ENCODE measurements at places on chromosomes 3 and 15.

- no peak for DNase-seq
Observed at GRCh38 chr3:55525436-55525835, 38.3 kb upstream of the WNT5A start.

DNA sequence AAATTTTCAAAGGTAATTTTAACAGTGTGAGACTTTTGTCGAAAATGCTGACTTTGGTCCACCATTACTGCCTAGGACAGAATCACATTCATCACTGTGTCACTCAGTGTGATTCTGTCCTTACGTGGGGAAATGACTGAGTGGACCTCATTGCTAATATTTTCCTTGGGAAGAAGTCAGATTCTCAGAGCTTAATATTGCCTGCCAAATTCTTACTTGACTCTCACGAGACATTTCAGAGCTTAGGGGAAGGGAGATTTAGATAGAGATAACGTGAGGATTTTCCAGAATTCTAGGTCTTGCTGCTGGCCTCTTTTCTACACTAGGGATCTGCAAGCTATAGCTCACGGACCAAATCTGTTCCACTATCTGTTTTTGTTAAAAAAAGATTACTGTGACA is 270.4 kb downstream of the SUCLG2 start:
- DNase-seq = no peak

DNA sequence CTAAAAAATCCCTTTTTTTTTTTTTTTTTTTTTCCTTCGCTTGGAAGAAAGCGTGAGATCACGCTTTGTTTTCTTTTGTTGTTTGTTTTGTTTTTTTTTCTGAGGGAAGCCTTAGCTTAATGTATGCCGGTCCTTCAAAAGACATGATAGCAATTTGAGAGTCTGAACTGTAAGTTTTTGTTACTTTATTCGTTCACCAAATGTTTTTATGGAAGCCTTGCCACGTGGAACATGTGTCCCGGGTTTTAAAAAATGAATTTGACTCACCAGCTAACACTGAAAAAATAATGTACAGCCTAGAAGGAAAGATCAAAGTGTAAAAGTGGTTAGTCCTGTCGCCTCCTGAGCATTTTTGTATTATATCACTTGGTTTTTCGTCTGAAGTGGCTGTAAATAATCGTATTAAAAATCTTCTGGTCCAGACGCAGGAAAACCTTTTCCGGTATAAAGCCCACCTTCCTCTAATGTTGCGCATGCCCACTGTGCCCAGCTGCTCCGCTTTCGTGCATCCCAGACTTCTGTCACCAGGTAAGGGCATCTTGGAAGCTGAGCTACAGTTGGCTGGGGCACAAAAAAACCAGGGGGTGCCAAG is 795 bp upstream of the MYNN start:
- no peak for DNase-seq

GRCh38 chr3:138774529-138775253 is 60.0 kb downstream of the PIK3CB start:
- no peak for DNase-seq

DNA sequence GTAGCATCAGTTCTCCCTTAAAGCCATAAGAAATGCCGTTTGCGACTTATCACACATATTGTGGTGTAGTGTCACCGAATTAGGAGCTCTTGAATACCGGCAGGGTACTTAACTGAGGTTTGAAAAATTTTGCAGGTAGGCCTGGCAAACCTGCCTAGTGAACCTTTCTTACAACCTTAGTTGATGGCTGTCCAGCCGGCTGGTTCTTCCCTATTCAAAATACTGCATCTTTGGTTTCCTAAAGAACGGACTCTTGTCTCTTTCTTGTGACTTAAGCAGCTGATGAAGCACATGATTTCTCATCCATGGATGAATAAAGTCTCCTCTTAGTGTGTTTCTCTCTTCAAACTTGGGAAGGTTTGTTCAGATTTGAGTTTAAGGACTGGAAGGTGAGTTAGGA is 1.5 kb downstream of the RAB7A start:
- no peak for DNase-seq

GRCh38 chr3:141401573-141402475 is 33.5 kb downstream of the ZBTB38 start:
- peak; percentile 20 for DNase-seq
